ENCODE measurements at places on chromosomes 3 and 15.

- no peak for DNase-seq
Measured at GRCh38 chr3:121957674-121958415, 63.6 kb downstream of the SLC15A2 start.

GRCh38 chr3:73520931-73521461, 103.7 kb downstream of the PDZRN3 start:
- DNase-seq, result no peak

- DNase-seq, result no peak
Measured at GRCh38 chr3:153165261-153165681, 3.2 kb downstream of the RAP2B start.

DNA sequence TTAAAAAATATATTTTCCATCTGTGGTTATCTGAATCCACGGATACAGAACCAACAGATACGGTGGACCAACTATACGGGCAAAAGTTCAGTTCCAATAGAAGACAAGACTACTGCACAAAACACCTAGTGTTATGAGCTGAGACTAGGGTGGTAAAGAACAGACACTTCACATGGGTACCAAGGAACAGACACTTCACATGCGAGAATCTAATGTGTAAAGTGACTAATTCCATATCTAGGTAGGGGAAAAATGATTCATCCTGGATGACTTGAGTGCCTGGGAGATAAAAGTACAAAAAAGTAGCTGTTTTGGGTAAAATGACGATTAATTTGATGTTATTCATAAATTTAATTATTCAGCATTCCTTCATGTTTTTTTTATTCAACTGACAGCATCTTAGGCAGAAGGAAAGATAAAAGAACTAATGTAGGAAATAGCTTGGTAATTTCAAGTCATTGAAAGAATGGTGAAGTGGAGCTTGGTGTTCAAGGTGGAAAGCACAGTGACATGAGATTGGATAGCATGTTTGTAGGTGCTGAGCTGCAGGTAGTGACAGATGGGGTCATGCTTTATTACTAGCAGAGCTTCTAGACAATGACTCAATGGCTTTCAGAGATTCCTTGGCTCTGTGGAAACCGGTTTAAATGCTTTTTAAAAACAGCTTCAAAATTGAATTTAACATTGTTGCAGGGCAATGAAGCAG, 5.2 kb downstream of the CD200 start:
- no peak for DNase-seq

DNA sequence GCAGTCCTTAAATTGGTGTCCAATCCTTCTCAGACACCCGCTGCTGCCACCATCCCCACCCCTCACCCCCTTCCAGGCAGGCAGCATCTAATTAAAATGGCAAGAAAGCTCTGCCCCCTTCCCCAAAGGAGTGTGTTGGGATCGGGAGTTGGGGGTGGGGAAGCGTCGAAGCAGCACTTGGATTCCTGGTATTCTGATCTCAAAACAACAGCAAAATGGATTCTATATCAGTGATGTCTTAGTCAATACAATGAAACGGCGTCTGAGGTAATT, 1.4 kb downstream of the TNIK start:
- no peak for DNase-seq

DNA sequence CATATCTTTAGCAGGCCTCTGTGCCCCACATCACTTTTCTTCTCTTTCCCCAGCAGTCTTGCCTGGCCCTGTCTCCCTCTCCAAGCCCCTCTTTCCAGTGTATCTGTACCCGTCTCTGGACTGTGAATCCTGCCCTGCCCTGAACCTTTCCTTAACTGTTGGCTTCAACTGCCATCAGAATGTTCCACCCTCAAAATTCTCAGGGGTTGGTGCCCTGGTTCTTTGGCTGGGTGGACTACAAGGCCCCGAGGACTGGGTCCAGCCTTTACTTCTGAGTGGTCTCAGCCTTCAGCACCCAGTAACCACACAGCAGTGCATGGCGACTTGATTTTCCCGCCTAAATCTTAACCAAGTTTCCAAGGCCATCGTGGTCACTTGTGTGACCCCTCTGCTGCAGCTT, 333.5 kb upstream of the RGMA start:
- DNase-seq, result no peak

- no peak for DNase-seq
Measured at GRCh38 chr15:69089258-69089657, 71.2 kb upstream of the GLCE start.

GRCh38 chr3:122755491-122755890, 38.1 kb downstream of the HSPBAP1 start:
- no peak for DNase-seq

DNA sequence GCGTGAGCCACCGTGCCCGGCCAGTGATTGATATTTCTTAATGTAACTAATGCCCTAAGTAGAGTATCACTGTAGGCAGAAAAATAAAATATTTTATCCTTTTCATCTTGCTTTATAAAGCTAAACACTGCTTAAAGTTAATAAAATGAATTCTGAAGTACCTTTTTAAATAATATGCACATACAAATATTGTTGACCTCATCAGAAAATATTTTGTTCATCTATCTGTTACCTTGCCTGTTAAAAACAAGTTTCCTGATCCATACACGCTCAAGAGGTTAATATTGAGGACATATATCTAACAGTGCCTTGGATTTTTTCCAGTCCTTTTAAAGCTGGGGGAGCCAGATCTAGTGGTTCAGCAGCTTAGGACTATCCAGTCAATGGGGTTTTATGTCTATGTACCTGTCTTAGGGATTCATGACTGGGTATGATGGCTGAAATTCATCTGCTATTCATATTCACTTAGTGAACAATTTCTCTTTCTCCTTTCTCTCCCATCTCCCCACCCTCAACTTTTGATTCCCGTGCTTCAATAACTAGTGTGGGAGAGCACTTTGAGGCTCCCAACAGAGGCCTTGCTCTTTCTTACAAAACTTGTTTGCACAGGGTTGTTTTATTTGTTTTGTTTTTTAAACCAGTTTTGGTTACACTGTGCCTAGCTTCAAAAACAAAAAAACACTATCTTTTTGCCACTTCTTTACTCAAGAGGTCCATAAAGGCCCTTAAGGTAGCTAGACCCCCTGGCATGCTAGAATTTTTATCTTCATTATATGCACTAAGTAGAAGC, 7.0 kb downstream of the SLC25A36 start:
- no peak for DNase-seq

DNA sequence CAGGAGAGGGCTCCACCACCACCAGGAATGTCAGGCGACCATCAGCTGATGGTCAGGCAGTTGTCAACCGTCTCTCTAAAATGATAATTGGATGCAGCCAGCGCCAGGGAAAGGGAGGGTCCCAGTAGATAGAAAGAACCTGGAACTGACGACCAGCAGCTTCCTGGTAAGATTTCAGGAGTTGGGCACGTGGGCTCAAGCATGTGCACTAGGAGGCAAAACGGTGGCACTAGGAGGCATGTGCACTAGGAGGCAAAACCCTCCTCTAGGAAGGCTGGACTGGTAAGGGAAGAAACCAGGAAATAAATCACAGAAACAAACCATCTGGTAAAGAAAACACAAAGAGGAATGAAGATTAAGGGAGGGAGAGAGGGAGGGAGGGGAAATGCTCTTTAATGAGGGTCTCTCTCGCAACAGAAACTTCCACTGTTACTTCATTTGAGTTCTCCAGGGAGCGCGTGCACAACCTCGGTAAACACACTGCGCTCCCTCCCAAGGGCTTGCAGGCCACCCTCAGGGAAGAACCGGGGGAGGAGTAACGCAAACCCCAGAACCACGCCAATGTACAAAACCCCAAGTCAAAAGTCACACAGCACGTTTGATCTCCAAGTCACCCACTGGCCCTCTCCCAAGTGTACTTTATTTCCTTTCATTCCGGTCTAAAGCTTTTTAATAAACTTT, 116.7 kb downstream of the XXYLT1 start:
- DNase-seq, result no peak

- no peak for DNase-seq
Measured at GRCh38 chr3:156820692-156821080, 5.5 kb upstream of the LEKR1 start.

DNA sequence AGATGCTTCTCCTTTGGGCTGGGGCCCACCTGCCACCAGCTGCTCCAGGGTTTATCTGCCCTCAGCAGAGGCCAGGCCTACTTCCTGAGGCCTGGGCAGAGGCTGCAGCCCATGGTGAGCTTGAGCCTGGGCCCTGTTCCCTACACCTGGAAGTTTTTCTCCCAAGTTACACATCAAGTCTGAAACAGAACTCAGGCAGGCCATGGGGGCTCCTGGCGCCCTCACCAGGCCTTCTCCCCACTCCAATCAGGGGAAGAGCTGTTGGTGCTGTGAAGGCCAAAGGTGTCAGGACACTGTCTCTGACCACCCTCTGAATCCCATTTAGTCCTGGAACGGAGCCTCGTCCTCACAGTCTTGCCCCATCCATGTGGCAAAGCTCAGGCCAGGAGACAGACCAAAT, 7.3 kb downstream of the VWA5B2 start:
- no peak for DNase-seq

DNA sequence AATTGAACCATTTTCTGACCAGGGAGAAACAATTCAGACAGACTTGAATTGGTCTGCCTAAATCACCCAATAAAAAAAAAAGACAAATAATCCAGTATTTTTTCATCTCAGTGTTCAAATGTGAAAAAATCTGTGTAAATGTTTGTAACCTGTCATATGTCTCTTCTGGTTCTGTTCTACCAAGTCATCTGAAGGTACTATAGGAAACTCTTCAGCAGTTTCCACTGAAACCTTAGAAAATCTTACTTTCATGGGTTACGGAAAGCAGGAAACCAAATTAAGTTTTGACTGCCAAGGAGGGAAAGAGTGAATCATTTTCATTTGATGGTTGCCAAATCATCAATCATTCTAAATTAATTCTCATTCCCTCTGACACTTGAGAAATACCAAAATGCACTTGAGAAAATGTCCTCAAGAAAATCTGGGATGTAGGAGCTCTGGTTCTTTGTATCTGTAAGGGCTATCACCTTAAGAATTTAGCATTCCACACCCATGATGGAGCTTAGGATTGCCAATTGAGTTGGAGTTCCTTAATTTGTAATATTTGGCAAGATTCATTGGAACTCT, 278.2 kb upstream of the KCNH8 start:
- DNase-seq, result no peak

DNA sequence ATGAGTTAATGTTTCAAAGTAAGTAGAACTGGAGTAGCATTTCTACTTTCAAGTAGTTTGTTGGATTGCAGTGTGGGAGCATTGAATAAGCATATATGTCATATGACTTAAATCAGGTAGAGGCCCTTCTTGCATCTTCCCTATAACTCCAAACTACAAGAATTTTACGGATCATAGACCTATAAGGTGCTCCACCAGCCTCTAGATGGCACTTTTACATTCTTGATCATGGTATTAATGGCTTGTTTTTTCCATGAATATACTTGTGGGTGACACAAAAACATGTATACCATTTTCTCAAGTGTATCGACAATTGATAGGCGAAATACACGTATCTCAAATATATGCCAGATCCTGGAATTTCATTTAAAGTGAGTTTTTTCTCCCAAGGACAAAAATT, 311.1 kb downstream of the ZPLD1 start:
- no peak for DNase-seq

GRCh38 chr3:112126511-112126911, 6.5 kb downstream of the GCSAM start:
- DNase-seq, result no peak

- DNase-seq, result no peak
Measured at GRCh38 chr3:65575376-65575840, 463.3 kb downstream of the MAGI1 start.

Measured in stimulated activated CD8-positive, alpha-beta memory T cell treated with anti-CD3 and anti-CD28 coated beads, Interleukin-4, amount 100 ng/mL, for 1 hour (primary cell).